ENCODE measurements at places on chromosomes 7 and 10. TPM values are rescaled to one million over a fixed set of nuclear protein-coding genes. Genes with fewer than 3 reads are reported as not detected.

GRCh38 chr7:44438816-44439215, 51.6 kb downstream of the NUDCD3 start:
- DNase-seq = no peak

DNA sequence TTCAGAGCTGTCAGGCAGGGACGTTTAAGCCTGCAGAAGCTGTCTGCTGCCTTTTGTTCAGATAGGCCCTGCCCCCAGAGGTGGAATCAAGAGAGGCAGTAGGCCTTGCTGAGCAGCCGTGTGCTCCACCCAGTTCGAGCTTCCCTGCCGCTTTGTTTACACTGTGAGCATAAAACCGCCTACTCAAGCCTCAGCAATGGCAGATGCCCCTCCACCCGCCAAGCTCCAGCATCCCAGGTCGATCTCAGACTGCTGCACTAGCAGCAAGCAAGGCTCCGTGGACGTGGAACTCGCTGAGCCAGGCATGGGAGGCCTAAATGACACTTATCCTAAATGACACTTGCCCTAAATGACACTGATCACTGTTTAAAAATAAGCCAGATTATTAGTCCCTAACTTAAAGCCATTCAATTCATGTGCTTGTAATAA, 6.8 kb upstream of the ASB15 start:
- DNase-seq = no peak

- DNase-seq = no peak
Measured at GRCh38 chr10:22657024-22657423, 57.4 kb downstream of the PIP4K2A start.

DNA sequence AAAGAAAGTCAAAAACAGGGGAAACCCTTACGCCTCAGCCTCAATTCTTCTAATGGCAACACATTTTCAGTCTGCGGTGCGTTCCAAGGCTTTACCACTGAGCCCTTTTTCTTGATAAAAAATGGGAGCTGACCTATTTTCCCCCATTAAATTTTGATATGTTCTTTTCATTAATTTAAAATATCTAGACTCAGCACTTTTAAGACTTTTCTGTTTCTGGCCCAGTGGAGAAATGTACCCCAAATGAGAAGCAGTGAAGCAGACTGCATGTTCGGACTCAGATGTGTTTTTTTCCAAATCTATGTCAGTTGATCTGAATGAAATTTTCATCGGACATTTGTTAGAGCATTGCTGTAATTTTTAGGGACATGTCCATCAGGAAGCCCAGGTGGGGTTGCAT, 126.2 kb downstream of the SEC23IP start:
- no peak for DNase-seq

GRCh38 chr7:129009437-129009836, 45.5 kb downstream of the TNPO3 start:
- DNase-seq = no peak

DNA sequence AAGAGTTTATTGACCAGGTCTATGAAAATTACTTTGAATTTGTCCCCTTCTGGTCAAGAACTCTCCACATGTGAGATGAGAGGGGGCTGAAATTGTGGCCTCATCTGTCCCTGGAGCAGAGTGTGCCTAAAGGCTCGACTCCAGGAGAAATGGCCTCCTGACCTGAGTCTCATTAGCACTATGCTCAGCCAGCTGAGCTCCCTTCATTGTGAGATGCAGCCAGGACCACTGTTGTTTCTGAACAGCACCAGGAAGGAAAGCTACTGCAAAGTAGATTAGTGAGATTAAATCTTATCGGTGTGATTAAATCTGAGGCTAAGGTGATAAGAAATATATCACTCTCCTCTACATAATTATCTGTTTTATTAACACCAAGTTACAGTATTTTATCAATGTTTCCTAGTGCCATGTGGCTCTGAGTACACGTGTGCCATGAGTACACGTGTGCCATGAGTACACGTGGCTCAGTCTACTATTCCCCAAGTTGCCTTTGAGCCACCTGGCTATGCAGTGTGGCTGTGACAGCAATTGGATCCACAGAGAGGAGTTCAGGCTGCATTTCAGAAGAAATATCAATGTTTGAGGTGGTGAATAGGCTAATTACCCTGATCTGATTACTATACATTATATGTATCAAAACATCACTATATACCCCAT, 126.9 kb downstream of the IPMK start:
- no peak for DNase-seq

- DNase-seq = peak; percentile 31
Measured at GRCh38 chr7:43694399-43694748, 34.9 kb downstream of the COA1 start.

- DNase-seq = no peak
Measured at GRCh38 chr10:12403119-12403518, 53.8 kb downstream of the CAMK1D start.

Gene HOXA1
- total RNA-seq = 7.1 TPM

Gene LBX1
- total RNA-seq = not detected
